ENCODE measurements at places on chromosomes 7 and 10. TPM values are rescaled to one million over a fixed set of nuclear protein-coding genes. Genes with fewer than 3 reads are reported as not detected.

DNA sequence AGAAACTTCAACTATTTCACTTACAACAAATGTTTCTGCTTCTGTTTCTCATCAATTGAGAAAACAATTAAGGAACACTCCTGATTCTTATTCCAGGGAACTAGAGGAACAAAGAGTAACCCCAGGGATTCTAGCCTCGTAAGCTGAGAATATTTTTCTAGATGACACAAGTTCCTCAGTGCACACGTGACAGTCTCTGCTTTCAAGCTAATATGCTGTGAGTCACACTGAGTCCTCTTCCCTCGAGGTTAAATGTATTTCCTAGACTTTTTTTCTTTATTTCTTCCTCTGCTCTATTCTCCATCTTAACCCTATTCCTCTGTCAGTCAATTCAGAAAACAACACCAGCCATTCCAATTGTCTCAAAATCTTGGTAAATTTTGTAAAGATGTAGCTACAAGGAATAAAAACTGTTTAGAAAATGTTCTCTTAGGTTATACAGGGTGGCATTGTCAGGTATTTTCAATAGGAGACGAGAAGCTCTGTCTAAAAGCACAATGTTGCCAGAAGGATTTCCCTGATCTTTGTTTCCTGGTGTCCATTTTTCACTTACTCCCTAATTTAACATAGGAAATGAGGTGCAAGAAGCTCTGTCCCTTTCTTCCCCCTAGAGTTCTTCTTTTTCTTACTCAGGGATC is 5.8 kb upstream of the C1GALT1 start:
- peaks cover 11% of the 10 kb centered on the region for H3K36me3 ChIP-seq
- peaks cover 45% of the 10 kb centered on the region for H3K4me1 ChIP-seq
- H3K4me3 ChIP-seq, result no peak overlapping the region
- no peaks in the 10 kb centered on the region for H3K27me3 ChIP-seq

GRCh38 chr10:16280595-16280994 is 156.2 kb upstream of the PTER start:
- H3K27ac ChIP-seq, result no peak overlapping the region
- no peak overlapping the region for H3K4me3 ChIP-seq
- H3K36me3 ChIP-seq, result peaks cover 8% of the 10 kb centered on the region
- no peaks in the 10 kb centered on the region for H3K4me1 ChIP-seq
- H3K27me3 ChIP-seq, result no peaks in the 10 kb centered on the region
- DNase-seq, result no peak

GRCh38 chr7:155538293-155538692 is 8.1 kb downstream of the CNPY1 start:
- no peak overlapping the region for H3K27ac ChIP-seq
- no peaks in the 10 kb centered on the region for H3K36me3 ChIP-seq
- H3K27me3 ChIP-seq, result peaks cover 47% of the 10 kb centered on the region

GRCh38 chr7:88089561-88089960 is 130.3 kb downstream of the SRI start:
- no peaks in the 10 kb centered on the region for H3K27me3 ChIP-seq
- peaks cover 25% of the 10 kb centered on the region for H3K4me1 ChIP-seq
- DNase-seq, result no peak
- no peak overlapping the region for H3K4me3 ChIP-seq

DNA sequence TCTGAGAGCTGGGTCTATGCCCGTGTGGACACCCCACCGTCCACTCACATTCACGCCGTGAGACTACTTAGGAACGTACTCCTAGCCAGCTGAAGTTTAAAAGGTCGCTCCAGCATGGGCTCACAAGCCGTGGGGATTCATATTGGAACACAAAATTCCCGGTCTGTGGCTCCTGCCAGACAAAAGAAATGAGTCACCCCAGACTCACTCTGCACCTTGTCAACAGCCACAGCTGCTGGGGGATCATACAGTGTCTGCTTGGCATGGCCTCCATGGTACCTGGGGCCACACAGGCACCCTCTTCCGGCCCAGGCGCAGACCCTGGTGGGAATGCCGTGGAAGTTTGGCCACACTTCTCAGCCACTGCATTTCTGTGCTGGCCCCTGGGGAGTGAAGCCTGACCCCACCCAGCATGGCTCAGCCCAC is 228.4 kb downstream of the DNAJB6 start:
- DNase-seq, result no peak
- H3K27me3 ChIP-seq, result peaks cover 27% of the 10 kb centered on the region
- no peak overlapping the region for H3K27ac ChIP-seq

DNA sequence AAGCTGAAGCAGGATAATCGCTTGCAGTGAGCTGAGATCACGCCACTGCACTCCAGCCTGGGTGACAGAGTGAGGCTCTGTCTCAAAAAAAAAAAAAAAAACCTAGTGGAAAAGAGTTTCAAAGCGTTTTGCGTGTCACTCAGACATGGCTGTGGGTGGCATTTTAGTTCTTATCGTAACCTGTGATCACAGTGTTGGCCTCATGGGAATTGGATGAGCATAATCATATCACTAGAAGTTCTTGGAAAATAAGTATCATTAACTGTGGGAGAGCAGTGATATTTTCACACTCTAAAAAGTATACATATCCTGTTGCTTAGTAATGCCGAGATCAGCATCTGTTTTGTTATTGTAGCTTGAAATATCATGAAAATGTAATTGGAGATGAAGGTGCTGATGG is 92.6 kb downstream of the CREM start:
- no peaks in the 10 kb centered on the region for H3K36me3 ChIP-seq
- DNase-seq, result no peak
- no peak overlapping the region for H3K4me3 ChIP-seq
- H3K27me3 ChIP-seq, result no peaks in the 10 kb centered on the region
- H3K4me1 ChIP-seq, result no peaks in the 10 kb centered on the region

DNA sequence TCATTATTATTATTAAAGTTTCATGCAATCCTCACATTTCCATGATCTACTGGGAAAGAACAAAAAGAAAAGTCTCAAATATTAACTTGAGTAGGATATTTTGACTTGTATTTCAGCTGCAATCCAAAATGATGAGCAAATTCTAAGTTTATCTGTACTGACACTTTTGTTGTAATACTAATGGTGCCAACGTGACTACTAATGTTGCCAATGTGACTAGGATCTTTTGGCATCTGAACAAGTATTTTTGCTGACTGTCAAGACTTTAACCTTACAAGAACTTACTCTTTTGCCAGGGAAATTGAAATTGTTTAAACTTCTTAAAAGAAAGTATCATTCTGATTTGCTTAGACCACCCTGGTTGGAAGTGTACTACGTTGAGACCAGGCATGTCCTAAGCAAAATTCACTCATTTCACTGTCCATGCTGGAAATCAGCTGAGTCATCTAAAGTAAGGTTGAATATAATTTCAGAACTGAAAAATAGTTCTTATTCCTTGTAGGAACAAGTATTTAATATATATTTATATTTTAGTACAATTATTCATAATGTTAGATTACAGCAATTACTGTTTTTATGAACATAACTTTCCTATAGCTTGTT is 78.5 kb upstream of the LYZL1 start:
- no peak overlapping the region for H3K27ac ChIP-seq
- H3K36me3 ChIP-seq, result peaks cover 16% of the 10 kb centered on the region
- no peak overlapping the region for H3K4me3 ChIP-seq
- H3K4me1 ChIP-seq, result peaks cover 10% of the 10 kb centered on the region
- no peaks in the 10 kb centered on the region for H3K27me3 ChIP-seq

DNA sequence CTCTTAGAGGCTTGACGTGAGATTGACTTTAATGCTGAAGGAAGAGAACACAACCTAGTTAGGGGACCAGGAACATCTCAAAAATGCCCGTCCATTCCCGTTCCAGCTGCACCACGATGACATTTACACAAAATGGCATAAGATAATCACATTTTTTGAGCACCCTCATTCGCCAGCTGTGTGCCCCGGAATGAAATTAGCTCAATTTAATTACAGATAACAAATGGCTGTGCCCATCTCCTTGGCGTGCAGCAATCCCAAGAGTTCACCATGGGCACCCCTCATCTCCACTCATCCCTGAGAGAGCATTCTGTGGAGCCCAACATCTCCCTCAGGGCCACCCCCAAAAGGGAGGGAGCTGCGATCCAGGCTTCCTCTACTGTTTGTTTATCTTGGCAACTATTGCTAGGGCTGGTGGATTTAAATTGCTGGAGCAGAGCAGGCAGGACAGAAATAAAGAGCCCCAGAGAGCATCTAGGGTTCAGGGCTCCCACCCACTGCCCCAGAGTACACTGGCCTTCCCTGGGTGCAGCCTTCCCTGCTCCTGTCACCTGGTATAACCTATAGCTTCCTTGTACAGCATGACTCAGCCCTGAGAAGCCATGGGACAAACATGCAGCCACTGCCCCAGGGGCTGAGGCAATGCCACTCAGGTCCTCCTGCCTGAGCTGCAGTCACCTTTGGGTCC is 263.5 kb downstream of the ZEB1 start:
- no peaks in the 10 kb centered on the region for H3K27me3 ChIP-seq
- H3K36me3 ChIP-seq, result peaks cover 10% of the 10 kb centered on the region
- no peak overlapping the region for H3K4me3 ChIP-seq
- H3K27ac ChIP-seq, result no peak overlapping the region
- DNase-seq, result no peak
- peaks cover 17% of the 10 kb centered on the region for H3K4me1 ChIP-seq

The AKR1C4 gene
- not detected for total RNA-seq

The LIPF gene
- total RNA-seq, result not detected

The TNPO3 gene
- 87.0 TPM for total RNA-seq

Measured in WTC11 (cell line).